Fibroblast of skin of left quadriceps (primary cell): ENCODE measurements at places on chromosomes 12 and 14.

GRCh38 chr12:59382282-59383078 lies 213.3 kb upstream of the SLC16A7 start:
- DNase-seq: no peak

- DNase-seq: no peak
Observed at GRCh38 chr12:32120419-32120818, 13.8 kb downstream of the BICD1 start.

DNA sequence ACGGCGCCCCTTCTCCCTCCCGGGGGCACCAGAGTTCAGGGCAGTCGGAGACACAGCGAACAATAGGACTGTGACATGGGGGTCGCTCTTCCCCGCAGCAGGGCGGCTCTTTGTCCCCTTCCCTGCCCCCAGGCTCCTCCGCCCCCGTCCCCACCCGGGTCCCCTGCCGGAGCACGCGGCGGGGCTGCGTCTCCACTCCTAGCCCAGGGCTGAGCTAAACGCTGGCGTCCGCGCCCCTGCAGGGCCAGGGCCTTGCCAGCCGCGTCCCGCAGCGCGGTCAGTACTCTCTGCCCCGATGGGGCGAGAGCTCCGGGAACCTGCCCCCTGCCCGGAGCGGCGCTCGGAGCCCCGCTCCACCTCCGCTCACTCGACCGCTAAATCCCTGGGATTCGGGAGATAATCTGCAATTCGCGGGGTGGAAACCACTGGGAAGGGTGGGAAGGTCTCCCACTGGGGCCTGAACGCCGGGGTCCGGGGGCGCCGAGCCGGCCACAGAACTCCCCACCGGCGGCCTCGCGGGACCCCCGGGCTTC lies 825 bp upstream of the CCDC85C start:
- DNase-seq: no peak

DNA sequence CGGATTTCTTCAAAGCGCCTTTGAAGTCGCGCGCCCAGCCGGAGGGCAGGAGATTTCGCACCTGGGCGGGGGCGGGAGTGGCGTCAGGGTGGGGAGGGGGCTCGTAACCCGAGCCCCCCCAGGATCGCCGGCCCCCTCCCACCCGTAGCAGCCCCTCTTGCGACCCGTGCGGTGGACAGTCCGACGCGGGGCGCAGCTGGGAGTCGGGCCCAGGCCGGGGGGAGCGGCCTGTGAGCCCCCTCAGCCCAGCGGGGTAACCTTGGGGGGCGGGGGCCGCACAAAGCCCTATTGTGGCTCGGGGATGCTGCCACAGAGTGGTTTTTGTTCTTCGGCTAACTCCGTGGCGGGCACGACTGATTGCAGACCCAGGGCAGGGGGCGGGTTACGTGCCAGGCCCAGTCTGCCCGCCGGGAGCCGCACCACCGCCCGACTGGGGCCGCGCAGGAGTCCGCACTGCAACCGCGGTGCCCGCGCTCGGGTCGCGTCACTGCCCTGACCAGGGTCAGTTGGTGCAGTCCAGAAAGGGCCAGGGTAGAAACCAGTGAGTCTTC lies 4.2 kb upstream of the AAAS start:
- DNase-seq: no peak

GRCh38 chr12:51368640-51369517 lies 22.3 kb downstream of the GALNT6 start:
- DNase-seq: no peak

- no peak for DNase-seq
Observed at GRCh38 chr12:92546259-92546634, 156.5 kb upstream of the PLEKHG7 start.

DNA sequence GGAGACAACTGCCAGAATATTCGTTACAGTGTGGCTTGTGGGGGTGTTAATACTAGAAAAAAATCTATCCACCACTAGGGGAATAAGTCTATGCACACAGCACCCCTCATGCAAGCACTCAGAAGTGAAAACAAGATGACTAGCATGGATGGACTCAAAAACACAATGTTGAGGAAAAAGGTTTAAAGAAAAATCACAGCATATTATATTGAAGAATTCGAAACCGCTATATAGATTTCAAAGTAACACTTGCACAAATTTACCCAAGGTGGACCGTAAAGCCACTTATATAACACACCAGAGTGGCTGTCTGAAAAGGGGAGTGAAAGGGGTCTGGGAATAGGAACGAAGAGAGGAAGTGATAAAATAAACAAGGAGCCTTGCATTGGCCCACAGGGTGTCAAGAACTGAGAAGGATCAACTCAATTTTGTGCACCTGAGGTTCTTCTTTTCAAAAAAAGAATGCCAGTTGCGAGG lies 544 bp downstream of the ABCD4 start:
- DNase-seq: peak; percentile 18

DNA sequence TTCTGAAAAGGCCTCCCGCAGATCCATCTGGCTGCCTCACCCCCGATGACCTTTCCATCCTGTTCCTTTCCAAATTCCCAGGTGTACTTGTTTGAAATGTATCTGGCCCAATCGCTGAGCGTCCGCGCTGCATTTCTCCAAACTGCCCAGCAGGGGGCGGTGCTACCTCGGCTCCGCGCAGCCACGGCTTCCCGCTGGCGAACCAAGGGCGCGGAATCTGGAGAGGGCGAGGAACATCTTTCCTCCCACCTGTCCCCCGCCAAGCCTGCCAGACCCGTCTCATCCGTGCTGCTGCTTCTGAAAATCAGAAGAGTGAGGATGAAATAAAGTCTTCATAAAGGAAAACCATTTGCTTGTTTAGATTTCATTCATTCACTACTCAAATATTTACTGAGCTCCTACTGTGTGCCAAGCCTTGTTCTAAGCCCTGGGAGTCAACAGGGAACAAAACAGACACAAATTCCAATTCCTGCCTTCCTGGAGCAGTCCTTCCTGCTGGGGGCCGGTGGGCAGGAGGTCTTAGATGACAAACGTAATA lies 16.8 kb upstream of the MYL2 start:
- DNase-seq: no peak

DNA sequence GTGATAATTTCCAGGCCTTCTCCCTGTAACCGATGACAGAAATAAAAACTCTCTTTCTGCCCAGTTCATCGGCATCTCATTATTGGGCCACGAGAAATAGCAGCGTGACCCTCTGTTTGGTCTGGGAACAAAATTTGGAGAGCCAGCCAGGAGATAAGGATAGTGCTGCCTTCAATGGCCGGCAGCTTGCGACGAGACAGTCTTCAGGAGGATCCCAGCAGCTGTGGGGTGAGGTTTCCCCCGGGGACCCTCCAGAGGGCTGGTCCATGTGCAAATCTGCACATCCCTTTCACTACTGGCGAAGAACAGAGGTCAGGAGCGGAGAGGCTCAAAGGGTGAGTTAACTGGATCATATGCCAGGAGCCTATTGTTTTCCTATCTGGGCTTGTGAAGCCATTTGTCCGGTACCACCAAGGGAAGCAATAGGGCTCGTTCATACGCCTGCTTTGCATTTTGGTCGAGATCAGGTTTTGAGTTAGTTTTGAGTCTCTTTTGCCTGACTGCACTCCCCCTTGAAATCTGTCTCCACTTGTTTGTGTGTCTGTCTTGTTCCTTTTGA lies 4.8 kb downstream of the SLC39A2 start:
- no peak for DNase-seq

- DNase-seq: no peak
Observed at GRCh38 chr12:94806617-94807016, 156.3 kb upstream of the TMCC3 start.

GRCh38 chr14:88225721-88226120 lies 97.3 kb downstream of the KCNK10 start:
- no peak for DNase-seq

GRCh38 chr12:108332791-108333382 lies 6.2 kb downstream of the CMKLR1 start:
- no peak for DNase-seq

DNA sequence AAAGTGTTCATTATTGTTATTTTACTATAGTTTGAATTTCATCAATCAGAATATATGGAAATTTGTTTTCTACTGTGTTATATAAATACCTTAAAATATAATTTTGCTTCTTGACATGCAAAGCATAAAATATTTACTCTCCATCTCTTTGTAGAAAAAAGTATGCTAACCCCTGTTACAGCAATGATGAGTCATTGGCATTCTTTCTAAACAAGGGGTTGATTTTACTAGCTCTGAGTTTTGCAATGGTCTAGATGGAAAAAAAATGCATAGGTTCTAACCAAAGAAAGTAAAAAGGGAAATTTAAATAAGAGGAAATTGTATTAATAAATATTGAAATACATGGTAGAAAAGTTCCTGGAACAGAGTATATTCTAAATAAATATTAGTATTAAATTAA lies 990.2 kb upstream of the ATXN7L3B start:
- no peak for DNase-seq

- no peak for DNase-seq
Observed at GRCh38 chr14:64928239-64929013, 14.1 kb downstream of the GPX2 start.

GRCh38 chr12:56236091-56236490 lies 6.2 kb downstream of the SLC39A5 start:
- no peak for DNase-seq

DNA sequence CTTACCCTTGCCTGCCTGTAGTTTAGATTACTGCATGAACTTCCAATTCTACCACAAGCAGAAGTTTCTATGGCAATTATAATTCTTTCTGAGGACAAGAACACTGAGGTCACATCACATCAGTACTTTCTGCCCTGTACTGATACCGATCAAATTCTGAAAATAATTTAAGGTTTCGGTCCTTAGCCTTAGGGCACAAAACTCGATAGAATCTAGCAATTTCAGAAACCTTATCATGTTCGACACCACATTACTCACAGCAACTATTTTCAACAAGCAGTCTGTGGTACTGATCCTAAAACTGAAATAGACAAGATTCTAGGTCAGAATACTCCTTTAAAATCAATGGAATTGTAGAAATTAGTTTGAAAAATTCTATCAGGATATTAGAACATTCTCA lies 187.0 kb upstream of the LRFN5 start:
- DNase-seq: no peak

- no peak for DNase-seq
Observed at GRCh38 chr12:9237286-9237685, 29.1 kb upstream of the PZP start.

- DNase-seq: no peak
Observed at GRCh38 chr12:131921866-131922769, 7.0 kb upstream of the PUS1 start.
